ENCODE measurements at places on chromosomes 1 and 21.

DNA sequence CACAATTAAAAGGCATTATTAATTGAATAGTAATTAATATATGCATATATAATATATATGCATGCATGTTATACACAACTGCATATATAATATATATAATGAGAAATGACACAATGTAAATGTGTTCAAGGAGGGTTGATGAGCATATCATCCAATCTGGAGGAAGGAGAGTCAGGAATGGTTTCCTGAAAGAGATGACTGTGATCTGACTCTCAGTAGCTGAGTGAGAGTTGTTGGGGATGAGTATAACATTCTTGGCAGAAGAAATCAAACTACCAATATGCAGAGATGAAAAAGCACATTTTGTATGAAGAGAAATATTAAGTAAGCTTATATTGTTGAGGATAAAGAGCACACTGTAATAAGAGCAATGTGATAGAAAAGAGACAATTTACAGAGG is 37.3 kb downstream of the F13B start:
- no peak for DNase-seq

GRCh38 chr1:110088739-110089316 is 18.4 kb upstream of the ALX3 start:
- no peak for DNase-seq

- DNase-seq: no peak
Observed at GRCh38 chr1:29725262-29725661, 488.9 kb downstream of the PTPRU start.

GRCh38 chr1:211910913-211911485 is 80.4 kb upstream of the LPGAT1 start:
- DNase-seq: no peak

GRCh38 chr1:168565825-168566224 is 10.6 kb upstream of the XCL1 start:
- DNase-seq: no peak

GRCh38 chr21:41928621-41929220 is 25.1 kb downstream of the C2CD2 start:
- DNase-seq: no peak

DNA sequence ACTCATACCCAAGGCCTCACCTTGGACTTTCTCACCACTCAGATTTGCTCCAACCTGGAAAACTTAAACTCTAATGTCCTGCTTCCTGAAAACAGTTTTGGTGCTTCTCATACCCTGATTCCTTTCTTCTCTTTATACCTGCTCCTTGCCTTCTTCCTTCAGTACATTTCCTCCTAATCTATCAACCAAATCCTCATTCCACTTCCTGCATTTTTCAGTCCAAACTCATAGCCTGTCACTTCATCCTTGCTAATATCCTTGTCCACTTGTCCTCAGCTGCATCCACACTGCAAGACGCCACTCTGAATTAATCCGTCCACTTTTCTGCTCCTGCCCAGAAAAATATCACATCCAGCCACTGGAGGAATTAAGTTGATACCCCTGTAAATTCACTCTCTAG is 25.9 kb downstream of the PPP1R15B start:
- DNase-seq: no peak

- DNase-seq: no peak
Observed at GRCh38 chr21:34883491-34884271, 165.4 kb downstream of the RUNX1 start.

GRCh38 chr21:35593000-35593502 is 467.3 kb downstream of the SETD4 start:
- no peak for DNase-seq

DNA sequence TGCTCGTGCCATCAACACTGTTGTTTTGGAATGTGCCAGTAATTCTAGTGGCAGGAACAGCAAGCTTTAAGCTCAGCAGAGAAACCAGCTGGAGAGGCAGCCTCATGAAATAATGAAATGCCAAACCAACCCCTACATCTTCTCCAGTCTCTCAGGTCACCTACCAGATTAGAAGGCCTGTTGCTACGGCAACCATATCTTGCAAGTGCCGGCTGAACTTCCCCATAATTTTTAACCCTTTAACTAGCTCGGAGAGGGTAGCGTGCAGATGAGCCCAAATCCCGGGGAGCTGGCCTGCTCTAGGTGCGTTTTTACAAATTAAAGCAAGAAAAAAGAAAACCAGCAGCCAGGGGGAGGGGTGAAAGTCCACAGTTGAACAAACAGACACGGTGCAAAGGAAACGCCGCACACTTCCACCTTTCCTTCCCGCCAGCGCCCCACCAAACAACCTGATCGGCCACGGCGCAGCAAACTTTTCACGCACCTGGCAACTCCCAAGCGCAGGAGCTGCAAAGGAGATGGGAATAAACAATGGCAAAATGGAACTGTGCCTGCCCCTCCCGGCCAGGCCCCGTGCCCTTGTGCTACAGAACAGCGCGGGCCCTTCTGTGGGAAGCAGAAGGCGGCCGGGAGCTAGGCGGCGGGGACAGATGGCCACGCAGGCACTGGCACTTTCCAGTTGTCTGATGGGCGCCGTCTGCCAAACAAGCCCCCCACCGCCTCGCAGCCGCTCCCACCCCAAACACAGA is 50.1 kb downstream of the SSBP3 start:
- no peak for DNase-seq

- no peak for DNase-seq
Observed at GRCh38 chr1:207205614-207206061, 101.6 kb downstream of the C4BPA start.

GRCh38 chr1:225875044-225875815 is 7.0 kb downstream of the TMEM63A start:
- no peak for DNase-seq

- DNase-seq: no peak
Observed at GRCh38 chr21:42956824-42957630, 17.3 kb upstream of the PKNOX1 start.

- no peak for DNase-seq
Observed at GRCh38 chr1:116382321-116382720, 9.3 kb downstream of the ATP1A1 start.

DNA sequence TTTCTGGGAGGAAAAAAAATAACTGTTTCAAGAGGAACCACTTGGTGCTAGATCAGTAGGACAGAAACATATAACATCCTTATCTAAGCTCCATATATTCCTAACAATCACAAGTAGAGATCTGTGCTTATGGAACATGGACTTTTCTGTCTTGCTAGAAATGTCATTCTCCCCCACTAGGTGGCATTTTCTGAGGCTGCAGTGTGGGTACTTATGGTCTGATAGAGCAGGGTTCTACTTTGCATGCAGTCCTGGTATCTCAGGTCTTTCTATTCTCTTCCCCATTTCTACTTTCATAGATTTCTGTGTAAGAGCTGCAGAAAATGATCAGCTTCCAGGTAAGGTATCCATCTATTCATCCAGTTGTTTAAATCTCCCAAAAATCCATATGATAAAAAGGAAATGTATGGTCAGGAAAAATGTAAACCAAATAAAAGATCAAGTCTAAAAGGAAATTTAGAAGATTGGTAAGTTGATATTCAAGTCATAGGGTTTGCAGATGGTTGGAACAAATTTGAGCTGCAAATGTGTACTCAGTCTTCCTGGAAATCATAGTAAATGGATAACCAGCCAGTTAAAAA is 1.5 kb downstream of the ZNF684 start:
- no peak for DNase-seq

GRCh38 chr1:47938520-47938919 is 58.7 kb downstream of the TRABD2B start:
- DNase-seq: no peak

DNA sequence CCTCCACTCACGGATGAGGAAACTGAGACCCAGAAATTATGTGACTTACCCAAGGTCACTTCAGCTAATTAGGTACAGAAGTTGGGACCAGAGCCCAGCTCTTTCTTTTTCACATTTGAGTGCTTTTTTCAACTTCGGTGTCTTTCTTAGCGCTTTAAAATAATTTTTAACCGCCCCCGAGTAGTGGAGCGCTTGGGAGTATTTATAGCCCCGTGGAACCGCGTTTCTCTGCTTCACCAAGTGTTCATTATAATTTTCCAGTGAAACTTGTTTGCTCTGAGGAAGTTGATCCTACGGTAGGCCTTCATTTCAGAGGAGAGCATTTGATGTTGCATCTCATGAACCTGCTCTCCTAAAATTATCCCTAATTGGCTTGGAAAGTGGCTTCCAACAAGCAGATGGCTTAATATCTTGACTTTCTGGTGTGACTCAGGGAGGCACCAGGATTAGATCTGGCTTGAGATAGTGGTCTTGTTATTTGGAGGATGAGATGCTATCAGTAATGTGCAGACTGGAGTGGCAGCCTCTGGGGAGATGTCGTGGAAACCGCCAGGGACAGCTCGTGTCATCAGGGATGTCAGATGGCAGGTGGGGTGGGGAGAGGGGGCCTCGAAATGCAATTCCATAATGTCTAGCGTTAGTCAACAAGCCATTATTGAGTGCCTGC is 321.3 kb downstream of the CAMTA1 start:
- no peak for DNase-seq

GRCh38 chr1:183124259-183124658 is 61.8 kb upstream of the LAMC2 start:
- no peak for DNase-seq

- DNase-seq: no peak
Observed at GRCh38 chr1:233025567-233025966, 75.2 kb downstream of the NTPCR start.

GRCh38 chr1:22231995-22232690 is 89.2 kb upstream of the WNT4 start:
- no peak for DNase-seq

- DNase-seq: no peak
Observed at GRCh38 chr1:187956975-187957374, 1128.2 kb downstream of the PLA2G4A start.

GRCh38 chr1:192986110-192986747 is 72.9 kb downstream of the UCHL5 start:
- no peak for DNase-seq

DNA sequence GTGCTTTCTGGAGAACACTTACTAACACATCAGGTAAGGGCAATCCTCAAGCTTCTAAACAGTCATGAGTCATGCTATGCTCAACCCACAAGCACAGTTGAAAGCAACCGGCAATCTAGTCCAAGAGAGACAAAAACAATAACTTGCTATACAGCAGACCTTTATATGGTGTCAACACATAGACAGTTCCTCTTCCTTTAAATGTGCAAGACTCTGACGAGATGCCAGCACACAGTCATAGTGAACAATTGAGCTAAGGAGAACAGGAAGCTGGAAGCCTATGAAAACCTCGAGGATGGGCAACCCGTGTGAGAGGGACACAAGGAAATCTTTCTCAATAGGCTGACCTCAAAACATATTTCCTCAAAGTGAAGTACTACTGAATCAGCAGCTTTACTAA is 5.3 kb downstream of the ADIPOR1 start:
- DNase-seq: no peak

- no peak for DNase-seq
Observed at GRCh38 chr1:9247894-9248293, 13.3 kb downstream of the H6PD start.

GRCh38 chr1:155186067-155186793 is 12.6 kb downstream of the TRIM46 start:
- DNase-seq: no peak

- DNase-seq: no peak
Observed at GRCh38 chr21:35025206-35026152, 23.6 kb downstream of the RUNX1 start.

DNA sequence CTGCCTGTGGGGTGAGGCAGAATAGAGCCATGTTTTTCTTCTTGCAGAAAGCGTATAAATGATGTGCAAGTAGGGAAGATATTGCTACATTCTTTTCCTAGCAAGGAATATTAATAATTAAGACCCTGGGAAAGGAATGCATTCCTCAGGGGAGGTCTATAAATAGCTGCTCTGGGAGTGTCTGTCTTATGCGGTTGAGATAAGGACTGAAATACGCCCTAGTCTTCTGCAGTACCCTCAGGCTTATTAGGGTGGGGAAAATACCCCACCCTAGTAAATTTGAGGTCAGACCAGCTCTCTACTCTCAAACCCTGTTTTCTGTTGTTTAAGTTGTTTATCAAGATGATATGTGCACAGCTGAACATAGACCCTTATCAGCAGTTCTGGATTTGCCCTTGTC is 155.9 kb upstream of the HMCN1 start:
- no peak for DNase-seq

DNA sequence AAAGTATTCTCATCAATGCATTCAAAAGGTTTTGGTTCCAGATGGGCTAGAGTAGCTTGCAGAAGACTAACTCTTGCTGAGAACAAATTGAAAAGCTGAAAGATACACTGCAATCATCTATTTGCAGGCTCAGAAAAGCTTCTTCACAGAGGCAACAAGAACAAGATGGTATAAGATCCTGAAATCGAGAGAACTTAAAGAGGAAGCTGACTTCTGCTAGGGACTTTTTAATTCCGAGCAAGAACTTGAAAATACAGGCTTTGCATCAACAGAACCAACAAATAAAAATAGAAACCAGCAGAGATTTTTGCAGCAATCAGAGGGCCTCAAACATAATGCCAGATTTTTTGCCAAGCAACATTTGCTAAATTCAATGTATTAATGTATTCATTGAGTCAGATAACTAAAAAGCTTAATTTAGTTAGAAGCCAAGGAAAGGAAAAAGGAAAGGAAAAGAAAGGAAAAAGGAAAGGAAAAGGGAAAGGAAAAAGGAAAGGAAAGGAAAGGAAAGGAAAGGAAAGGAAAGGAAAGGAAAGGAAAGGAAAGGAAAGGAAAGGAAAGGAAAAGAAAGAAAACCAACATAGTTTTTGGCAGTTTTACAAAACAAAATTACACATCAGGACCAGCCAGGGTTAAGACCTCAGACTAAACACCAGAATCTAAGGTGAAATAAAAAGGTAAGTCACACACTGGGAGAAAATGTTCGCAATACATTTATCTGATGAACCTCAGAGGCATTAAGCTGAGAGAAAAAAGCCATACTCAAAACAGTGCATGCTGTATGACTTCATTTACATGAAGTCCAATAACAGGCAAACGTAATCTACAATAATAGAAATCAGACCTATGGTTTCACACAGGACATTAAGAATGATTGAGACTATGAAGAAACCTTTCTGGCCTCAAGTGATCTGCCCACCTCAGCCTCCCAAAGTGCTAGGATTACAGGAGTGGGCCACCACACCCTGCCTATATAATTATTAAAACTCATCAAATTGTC is 42.6 kb downstream of the FAF1 start:
- no peak for DNase-seq

GRCh38 chr21:43195121-43196021 is 26.6 kb downstream of the CRYAA start:
- no peak for DNase-seq

- no peak for DNase-seq
Observed at GRCh38 chr1:147504801-147505311, 36.4 kb upstream of the BCL9 start.

- no peak for DNase-seq
Observed at GRCh38 chr1:161198194-161198896, 509 bp downstream of the ADAMTS4 start.

GRCh38 chr1:48093696-48094528 is 96.7 kb upstream of the TRABD2B start:
- DNase-seq: no peak

- DNase-seq: no peak
Observed at GRCh38 chr1:950268-950667, 8.8 kb downstream of the NOC2L start.

DNA sequence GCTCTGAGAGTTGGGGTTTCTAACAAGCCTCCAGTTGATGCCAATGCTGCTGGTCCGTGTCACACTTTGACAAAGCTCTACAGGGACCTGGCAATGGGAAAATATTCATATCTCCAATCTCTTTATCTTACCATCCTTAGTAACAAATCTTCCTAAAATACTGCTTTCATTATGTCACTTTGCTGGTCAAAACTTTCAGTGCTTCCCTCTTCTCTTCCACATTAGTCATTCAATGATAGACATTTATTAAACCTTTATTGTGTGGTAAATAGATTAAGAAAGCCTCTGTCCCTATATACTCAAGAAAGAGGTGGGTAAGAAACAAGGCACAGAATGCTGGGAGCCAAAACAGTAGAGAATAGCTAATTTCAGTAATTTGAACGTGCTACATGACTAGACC is 79.3 kb downstream of the SLC44A5 start:
- DNase-seq: no peak
